Nucleus accumbens (tissue), 56 donors: ENCODE measurements at places on chromosomes 6 and 20.

- DNase-seq: no peak
These were observed 16.7 kb downstream of the RAET1E start for GRCh38 chr6:149881066-149881766.

- DNase-seq: no peak
These were observed 12.0 kb downstream of the RBM38 start for GRCh38 chr20:57403216-57403615.

- no peak for DNase-seq
These were observed 6.7 kb upstream of the C2 start for GRCh38 chr6:31920811-31921210.

- DNase-seq: no peak
These were observed 11.4 kb downstream of the NUDT3 start for GRCh38 chr6:34381081-34381480.

GRCh38 chr6:56671160-56671559 is 28.5 kb upstream of the DST start:
- DNase-seq: no peak

DNA sequence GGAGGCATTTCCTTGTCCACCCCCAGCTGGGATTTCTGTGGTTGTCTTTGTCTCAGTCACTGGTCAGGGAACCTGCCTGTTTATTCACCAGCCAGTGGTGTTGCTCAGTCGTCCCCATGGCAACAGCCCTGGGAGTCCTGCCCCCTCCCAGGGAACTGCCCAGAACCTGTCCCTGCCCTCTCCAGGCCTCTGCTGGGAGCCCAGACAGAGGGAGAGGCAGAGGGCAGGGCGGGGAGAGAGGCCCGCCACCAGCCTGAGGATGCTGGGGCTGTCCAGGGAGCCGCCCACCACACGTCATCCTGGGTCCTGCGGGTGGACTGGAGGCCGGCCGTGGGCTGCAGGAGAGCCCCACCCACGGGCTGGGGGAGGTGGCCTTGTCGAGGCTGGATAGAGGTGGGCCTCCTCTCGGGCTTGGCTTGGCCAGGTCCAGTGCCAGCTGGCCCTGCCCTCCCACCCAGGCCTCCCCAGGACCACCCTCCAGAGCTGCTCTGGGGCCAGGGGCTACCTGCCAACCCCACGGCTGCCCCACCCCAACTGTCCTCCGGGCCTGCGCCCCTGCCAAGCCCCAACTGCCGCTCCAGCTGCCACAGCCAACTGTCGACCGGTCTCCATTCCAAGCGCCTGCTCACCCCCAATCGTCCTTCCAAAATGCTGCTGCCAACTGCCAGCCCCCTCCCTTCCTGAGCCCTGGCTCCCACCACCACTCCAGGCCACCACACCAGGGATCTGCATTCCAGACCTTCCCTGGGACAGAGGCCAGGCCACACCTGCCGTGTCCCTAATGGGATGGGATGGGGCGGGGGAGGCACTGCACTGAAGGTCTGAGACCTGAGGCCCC is 4.2 kb upstream of the ZBTB46 start:
- no peak for DNase-seq

GRCh38 chr6:140809694-140810101 is 1323.0 kb upstream of the GJE1 start:
- no peak for DNase-seq

- no peak for DNase-seq
These were observed 38.3 kb upstream of the GABRR1 start for GRCh38 chr6:89255417-89255816.

DNA sequence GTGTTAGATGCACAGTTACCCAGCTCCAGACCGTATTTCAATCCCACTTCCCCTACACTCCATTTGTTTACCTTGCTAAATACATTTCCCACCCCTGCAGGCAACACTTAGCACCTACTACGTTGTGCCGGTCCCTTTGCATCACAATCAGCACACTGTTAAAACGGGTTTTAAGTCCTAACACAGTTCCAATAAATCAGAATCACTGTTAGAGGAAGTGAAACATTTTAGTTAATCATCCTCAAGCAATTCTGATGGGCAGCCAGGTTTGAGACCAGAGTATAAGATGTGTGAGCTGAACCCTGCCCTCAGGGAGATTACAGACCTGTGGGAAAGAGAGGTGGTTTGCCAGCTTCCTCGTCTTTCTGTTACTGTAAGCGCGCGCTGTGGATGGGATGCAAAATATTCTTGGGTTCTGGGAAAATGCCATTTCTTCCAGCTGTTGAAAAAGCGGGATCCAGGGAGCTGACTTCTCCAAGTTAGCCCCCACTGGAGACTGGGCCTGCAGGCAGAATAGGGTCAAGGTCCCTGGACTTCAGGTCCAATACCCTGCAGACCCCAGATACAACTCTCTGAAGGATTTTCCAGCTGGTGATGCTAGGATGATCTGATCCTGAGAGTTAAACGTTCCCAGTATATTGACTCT is 3.1 kb downstream of the ZCCHC3 start:
- no peak for DNase-seq

DNA sequence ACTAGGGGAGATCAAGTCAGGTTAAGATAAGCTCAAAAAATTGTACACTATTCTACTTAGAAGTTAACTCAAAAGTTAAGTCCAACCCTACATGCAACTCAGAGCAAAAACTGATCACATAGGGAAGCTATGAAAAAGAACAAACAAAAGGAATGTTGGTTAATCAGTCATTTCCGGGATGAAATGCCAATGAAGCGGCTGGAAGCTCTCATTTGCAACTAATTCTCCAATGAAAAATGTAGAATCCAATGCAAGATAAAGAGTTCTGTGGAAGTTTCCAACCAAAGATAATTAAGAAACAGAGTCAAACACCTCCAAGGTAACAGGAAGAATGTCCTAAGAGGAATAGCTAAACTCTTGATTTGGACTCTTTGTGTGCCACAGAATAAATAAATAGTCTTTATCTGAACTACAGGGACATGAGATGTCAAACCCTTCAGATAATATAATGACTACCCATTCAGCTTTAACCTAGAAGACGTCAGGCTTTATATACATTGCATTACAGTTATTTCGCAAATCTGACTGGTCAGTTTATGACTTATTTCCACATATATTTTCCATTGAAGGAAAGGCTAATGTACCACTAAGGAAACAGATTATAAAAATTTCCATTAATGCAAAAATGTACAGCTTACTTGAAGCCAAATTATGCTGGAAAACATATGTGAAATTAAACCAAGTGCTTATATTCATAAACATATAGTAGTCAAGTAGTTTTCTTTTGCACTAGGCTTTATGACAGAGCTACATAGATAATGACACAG is 48.0 kb upstream of the DST start:
- DNase-seq: no peak

- DNase-seq: no peak
These were observed 75.9 kb downstream of the OR2B2 start for GRCh38 chr6:27836141-27836782.

DNA sequence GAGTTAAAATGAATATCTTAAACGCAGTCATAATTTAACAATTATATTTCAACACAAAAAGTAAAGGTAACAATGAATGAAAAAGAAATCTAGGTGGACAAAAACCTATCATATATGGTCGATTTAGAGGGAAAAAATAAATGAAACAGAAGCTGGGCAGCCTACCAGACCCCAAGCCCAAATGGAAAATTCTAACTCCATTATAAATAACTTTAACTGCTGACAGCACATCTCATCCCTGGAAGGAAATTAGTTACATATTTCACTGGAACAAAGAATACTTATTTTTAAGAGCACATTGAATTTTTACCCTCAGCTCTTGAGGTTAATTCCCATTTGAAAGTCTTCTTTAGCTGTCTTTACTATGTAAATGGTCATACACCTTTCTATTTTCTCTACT is 39.1 kb downstream of the COL12A1 start:
- no peak for DNase-seq

- DNase-seq: no peak
These were observed 16.7 kb upstream of the PDYN start for GRCh38 chr20:2010533-2010932.

DNA sequence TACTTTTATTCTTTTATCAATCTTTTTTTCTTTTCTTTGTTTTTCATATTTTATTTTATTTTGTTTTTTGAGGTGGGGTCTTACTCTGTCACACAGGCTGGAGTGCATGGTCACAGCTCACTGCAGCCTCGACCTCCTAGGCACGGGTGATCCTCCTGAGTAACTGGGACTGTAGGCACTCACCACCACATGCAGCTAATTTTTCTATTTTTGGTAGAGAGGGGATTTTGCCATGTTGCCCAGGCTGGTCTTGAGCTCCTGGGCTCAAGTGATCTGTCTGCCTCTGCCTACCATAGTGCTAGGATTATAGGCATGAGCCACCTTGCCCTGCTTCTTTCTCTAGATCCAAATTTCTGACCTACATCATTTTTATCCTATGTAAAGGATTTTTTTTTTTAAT is 153.2 kb downstream of the CDKAL1 start:
- no peak for DNase-seq

GRCh38 chr20:634148-634925 is 18.7 kb downstream of the SRXN1 start:
- peak; percentile 8 for DNase-seq

DNA sequence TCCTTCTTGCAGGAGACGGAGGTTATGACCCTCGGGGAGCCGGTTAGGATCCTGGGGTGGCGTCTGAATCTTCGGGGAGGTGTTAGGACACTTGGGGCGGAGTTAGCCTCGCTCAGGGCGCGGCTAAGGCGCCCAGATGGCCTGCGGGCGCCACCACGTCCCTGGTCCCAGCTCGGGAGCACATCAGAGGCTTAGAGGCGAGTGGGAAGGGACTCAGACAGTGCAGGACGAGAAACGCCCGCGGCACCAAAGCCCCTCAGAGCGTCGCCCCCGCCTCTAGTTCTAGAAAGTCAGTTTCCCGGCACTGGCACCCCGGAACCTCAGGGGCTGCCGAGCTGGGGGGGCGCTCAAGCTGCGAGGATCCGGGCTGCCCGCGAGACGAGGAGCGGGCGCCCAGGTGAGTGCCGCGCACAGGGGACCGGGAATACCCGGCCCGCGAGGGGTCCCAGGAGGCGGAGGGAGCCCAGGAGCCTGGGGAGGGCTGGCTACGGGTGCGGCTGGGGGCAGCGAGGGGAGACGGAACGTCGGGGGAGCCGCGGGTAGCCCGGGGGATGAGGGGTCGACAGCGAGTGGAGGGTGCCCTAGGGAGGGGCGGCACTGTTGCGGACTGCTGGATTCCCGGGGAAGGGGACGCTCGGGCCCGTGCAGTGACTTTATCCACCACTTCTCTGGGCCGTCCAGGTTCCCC is at the start of gene HCK:
Gene HCK, plus strand, starts transcription at position 153 of the 688 bp plus-strand sequence.
- DNase-seq: no peak

- peak; percentile 42 for DNase-seq
These were observed 129.9 kb downstream of the HFE start for GRCh38 chr6:26216886-26217713.

DNA sequence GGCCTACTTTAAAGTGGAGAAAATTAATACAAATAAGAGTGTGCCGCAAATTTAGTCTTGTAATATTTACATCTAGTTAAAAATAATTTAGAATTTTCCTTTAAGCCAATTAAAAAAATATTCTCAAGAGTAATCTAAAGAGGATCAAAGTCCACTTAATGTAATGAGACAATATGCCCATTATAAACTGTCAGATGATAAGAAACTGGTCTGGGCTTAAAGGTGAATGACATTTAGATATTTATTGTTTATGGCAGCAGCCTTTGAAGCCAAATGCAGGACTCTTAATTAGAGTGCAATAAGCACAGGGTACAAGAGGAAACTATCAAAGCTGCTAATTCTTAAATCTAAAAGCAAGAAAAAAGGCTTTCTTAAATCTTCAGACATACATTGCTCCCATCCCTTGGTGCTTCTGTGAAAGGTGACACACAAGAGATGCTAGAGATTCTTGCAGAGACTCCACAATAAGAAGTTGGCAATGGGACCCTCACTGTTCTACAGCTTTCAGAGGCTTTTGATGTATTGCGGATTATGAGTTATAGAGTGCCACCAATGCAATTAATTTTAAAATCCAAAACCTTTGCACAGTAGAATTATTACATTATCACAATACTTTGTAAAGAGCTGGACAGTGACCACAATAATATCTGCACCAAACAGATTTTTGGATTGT is 116.1 kb downstream of the MAN1A1 start:
- DNase-seq: no peak

DNA sequence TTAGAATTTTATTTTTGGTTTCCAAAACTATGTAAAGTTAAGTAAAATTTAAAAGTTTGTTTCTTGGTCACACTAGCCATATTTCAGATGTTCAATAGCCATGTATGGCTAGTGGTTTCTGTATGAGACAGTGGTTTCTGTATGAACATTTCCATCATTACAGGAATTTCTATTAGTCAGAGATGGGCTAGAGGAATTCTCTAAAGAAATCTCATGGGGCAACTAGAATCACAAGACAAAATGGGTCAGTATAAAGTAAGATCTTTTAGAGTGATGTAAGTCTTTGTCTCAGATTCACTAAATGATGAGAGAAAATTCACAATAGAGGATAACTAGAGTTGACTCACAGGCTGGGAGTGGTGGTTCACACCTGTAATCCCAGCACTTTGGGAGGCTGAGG is 149.0 kb downstream of the FUT9 start:
- no peak for DNase-seq

DNA sequence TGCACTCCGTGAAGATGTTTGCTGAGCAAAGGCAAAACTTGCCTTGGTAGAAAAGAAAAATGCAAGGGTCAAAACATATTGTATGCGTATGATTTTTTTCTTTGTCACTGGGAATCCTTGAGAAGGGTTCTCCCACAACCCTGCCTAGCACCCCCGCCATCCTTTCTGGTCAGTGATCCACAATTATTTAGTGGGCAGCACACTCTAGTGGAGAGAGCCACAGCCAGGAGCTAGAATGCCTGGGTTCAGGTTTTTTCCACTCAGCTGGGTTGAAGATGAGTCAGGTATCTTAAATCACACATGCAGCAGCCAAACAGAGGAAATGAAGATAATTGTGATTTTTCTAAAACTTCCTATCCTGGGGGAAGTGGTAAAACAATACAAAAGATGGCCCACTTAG is 243.1 kb downstream of the PKHD1 start:
- no peak for DNase-seq

DNA sequence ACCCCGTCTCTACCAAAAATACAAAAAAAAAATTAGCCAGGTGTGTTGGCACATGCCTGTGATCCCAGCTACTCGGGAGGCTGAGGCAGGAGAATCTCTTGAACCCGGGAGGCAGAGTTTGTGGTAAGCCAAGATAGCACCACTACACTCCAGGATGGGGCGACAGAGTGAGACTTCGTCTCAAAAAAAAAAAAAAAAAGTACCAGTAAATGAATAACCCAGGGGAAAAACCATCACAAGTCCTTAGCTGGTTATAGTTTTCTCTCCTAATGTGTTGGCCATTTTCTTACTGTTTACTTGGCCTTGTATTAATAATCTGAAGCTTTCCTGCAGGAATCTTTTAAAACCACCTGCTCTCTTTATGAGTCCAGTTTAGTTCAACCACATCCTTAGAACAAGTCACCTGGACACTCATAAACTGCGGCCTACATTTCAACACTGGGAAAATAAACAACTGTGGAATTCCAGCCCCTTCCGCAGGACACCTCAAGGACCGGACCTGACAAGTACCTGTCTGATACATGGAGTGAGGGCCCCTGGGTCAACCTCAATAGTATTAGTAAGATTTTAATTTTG is 102.6 kb downstream of the ATP9A start:
- no peak for DNase-seq
